Stimulated activated CD8-positive, alpha-beta memory T cell treated with anti-CD3 and anti-CD28 coated beads, Interleukin-12 subunit alpha, Interleukin-12 subunit beta, amount 100 ng/mL, for 4 hours (primary cell): ENCODE measurements at places on chromosomes 5 and 9.

DNA sequence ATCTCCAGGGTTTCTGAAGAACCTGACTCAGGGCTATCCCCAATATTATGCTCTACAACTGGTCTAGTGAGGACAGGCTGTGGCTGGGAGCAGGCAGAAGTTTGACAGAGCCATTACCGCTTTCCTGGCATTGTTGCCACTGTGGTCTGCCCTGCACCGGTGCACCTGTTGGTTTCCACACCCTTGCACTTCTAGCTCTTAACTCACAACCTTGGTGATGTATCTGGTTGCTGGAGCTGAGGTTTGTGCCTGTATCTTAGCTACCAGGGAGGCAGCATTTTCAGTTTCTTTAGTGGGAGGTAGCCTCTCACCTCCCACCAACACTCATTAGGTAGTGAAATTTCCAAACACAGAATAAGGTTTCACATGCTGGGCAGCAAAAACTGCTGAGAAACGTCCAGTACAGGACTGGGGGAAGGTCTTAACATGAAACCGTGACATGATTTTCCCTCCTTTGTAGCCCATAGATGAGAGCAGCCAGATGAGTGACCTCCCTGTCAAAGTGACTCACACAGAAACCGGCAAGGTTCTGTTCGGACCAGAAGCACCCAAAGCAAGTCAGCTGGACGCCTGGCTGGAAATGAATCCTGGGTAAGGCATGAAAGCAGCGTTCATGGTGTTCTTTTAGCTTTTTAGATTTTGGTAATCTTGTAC is 57.7 kb downstream of the SMARCA2 start:
- no peak for DNase-seq

DNA sequence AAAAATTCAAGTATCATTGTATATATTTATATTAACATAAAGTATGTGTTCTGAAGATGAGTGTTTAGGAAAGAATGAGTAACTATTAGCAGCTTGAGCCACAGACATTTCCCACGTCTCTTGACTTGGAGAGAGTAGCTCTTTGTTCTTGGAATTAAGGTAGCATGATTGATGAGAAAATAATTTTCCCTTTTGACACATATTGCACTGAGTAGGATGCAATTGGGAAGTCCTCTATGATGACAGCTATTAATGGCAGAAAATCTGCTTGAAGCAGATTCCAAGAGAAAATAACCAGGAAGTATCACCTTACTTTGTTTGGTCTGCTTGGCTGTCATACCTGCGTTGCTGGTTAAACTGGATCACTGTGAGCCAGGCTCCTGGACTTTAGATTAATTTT is 204.8 kb downstream of the TLE4 start:
- no peak for DNase-seq

GRCh38 chr5:17405976-17406375 is 92.1 kb upstream of the TAF11L2 start:
- DNase-seq, result no peak

DNA sequence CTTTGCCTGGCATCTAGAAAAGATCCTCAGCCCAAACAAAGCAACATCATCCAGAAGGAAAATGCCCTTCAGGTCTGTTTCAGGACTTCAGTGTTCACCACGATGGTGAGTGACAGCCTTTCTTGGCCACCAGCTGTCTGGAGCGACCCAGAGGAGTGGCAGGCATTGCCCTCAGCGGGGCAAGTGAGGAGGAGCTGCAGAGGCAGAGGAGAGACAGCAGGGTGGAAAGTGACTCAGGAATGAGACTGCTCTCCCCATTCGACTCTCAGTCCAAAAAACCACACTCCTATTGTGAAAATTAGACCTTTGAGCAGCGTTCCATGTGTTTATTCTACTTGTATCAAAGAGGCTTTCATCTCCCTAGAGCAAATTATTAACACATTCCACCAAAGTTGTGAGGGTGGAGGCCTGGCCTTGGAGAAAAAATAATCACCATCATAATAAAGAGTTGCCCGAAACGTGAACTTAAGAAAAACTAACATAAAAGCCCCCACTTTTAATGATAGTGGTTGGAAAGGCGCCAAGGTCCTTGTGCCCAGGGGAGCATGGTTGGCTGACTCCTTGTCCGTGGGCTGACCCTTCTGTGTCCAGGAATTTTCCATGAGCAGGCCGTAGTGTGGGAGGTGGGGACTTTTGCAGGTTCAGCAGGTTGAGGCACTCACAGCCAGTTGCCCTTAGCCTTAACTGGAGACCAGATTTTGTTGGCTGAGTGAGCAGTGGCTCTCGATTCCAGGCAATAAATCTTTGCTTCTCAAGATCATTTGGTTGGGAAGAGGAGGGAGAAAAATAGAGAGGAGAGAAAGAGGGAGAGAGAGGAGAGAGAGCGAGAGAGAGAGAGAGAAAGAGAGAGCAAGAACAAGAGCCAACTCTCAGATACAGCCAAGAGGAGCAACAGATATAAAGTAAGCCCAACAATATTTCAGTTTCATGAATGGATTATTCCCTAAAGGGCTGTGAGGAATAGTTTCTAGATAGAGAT is 125.9 kb upstream of the ANKRD55 start:
- no peak for DNase-seq

DNA sequence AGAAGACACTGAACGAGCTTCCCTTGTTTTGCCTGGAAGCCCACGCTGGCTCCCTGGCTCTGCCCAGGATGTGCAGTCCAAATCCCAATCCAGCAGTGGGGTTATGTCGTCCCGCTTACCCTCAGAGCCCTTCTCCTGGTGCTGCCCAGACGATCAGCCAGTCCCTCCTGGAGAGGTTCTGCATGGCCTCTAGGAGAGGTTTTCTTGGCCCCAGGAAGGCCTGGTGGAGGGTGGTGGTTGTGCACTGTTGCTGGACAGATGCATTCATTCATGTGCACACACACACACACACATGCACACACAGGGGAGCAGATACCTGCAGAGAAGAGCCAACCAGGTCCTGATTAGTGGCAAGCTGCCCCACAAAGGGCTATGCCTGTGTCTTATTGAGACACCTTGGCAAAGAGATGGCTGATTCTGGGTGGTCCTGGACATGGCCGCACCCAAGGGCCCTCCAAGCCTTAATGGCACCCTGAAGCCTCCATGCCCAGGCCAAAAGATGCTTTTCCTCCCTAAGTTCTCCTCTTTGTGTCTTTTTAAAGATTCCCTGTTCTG is 10.5 kb upstream of the OLFM1 start:
- no peak for DNase-seq

GRCh38 chr9:77680581-77680980 is 32.5 kb upstream of the GNA14 start:
- DNase-seq, result no peak

DNA sequence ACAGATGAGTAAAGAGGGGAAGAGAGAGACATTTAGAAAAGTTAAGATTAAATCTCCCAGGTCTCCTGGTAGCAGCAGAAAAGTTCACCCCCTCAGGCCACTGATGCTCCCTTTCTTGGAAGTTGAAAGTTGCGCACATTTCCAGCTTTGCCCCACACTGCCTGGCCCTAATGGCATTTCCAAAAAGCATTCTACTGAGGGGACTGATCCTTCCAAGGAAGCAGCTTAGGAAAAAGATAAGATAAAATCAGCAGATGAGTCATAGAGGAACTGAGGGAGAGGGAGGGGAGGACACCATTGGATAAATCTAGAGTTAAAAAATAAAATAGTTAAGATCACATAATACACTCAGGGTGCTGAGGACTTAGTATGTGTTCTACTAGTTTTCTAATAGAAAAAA is 67.6 kb upstream of the SLC12A2 start:
- no peak for DNase-seq

DNA sequence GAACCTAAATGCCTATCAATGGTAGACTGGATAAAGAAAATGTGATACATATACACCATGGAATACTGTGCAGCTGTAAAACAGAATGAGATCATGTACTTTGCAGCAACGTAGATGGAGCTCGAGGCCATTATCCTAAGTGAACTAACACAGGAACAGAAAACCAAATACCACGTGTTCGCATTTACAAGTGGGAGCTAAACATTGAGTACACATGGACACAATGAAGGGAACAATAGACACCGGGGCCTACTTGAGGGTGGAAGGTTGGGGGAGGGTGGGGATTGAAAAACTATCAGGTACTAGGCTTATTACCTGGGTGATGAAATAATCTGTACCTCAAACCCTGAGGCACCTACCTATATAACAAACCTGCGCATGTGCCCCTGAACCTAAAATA is 22.4 kb upstream of the DEPDC1B start:
- no peak for DNase-seq

GRCh38 chr5:96997265-96997859 is 61.5 kb downstream of the LNPEP start:
- DNase-seq, result no peak

DNA sequence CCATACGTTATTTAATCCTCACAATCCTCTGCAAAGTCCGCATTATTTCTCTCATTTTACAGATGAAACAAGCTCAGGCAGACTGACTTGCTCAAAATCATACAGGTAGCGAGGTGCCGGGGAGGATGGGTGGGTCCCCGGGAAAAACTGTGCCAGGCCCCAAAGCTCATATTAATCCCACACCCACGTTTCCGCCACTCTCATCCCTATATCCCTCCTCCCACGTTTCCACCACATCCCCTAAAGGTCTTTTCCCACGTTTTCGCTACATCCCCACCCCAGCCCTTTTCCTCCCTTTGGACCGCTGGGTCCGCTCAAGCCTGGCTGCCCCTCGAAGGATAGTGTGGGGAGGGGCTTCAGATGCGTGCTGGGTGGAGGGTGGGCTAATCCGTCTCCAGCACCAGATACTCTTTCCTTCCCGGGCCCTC is 434 bp upstream of the FSD1L start:
- no peak for DNase-seq

GRCh38 chr5:92864591-92864990 is 716.4 kb downstream of the NR2F1-AS1 start:
- DNase-seq, result no peak

DNA sequence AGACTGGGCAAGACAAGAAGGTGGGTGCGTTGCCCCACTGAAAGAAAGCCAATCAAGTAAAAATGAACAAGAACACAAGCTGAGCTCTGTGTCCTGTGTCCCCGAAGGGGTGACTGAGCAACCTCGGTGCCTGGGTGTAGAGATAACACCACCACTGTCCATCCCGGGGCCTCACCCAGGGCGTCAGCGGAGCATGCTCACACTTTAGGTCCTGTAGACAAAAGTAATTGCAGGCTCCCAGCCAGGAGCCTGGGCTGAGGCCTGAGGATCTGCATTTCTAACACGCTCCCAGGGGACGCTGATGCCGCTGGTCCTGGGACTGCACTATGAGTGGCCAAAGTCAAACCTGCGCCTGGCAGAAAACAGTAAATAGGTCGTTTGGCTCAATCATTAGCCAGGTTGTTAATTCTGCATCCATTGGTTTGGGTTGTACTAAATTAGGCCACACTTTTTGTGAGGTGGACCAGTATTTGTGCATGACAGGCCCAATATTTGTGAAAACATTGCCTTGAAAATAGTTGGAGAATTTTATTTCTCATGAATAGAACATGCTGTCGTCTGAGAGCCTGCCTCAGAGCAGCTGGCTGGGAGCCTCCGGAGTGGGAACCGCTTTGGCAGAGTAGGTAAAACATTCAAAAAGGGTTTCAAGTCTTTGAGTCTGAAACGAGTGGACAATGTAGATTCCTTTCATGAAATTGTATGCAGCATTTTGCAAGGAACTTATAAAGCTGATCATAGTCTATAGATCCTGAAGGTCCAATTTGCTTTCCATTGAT is 38.3 kb downstream of the ANKRD33B start:
- DNase-seq, result no peak

GRCh38 chr5:3429962-3430361 is 165.7 kb upstream of the IRX1 start:
- no peak for DNase-seq

DNA sequence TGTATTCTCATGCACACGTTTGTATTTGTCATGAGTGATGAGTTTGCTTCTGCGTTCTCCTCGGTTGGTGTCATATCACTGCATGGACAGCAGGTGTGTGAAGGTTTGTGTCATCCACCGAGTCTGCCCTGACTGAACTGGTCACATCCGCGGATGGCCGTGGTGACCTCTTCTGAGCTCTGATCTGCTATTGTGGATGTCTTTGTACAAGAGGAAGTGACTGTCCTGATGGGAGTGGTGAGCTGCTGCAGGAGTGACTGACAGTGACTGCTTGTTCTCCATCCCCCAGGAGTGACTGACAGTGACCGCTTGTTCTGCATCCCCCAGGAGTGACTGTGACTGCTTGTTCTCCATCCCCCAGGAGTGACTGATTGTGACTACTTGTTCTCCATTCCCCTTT is 69.9 kb downstream of the EHMT1 start:
- no peak for DNase-seq

DNA sequence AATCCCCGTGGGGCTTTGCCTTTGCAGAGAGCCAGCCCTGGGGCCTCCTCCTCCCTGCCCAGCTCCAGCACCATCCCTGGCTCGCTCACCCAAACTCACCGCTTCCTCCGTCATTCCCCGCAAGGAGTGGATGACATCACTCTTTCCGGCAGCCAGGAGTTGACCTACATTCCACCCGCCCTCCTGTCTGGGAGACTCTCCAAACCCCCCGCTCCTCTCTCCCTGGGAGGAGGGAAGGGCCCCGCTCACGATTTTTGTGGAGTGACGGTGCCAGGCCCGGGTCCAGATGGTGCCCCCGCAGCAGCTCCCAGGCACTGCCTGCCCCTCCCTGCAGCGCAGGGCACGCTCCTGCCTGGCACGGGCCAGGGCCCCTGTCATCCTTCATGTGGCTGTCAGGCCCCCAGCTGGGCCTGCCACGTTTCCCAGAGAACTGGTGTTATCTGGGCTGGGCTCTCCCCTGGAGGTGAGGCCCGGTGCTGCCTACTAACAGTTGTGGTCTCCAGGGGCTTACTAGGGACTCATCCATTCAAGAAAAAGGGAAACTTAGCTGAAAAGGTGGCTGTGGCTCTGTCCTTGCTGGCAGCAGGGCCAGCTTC is 52.3 kb downstream of the NTNG2 start:
- DNase-seq, result no peak

DNA sequence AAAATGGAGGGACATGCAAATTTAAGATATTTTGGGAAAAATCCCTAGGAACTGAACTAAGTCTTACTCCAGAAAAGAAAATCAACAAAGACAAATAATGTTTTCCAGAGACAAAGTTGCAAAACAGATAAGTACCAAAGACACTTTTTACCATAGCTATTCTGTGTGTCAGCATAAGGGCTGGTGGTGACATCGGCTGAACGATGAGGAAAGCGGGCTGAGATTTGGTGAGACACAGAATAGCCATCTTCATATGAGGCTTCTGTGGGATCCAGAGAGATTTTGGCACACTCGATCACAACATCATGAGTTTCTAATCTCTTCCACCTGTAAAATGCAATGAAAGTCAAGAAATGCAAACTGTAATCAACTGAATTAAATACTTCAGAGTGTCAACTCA is 32.3 kb downstream of the TSC1 start:
- no peak for DNase-seq

GRCh38 chr5:120088836-120089235 is 375.3 kb upstream of the PRR16 start:
- no peak for DNase-seq

GRCh38 chr9:123651273-123651672 is 278.7 kb downstream of the DENND1A start:
- DNase-seq, result no peak

DNA sequence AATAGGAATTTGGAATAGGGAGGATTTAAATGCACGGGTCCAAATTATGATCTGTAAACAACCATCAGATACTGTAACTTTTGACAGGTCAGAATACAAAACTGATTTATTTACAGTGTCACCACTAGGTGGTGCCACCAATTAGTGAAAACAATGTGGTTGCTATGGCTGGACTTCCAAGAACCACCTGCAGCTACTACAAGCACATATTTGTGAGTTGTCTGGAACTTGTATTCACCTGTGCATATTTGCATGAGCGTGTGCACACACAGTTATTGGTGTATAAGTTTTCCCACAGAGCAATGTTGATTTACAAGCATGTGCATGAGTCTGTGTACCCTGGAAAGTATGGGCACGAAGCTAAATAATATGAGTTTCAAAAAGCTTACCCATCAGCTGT is 3.0 kb upstream of the HRCT1 start:
- no peak for DNase-seq

- no peak for DNase-seq
These were observed 56.3 kb upstream of the SPEF2 start for GRCh38 chr5:35561396-35561795.
